ACHN (cell line): ENCODE measurements at places on chromosomes 2 and 18.

DNA sequence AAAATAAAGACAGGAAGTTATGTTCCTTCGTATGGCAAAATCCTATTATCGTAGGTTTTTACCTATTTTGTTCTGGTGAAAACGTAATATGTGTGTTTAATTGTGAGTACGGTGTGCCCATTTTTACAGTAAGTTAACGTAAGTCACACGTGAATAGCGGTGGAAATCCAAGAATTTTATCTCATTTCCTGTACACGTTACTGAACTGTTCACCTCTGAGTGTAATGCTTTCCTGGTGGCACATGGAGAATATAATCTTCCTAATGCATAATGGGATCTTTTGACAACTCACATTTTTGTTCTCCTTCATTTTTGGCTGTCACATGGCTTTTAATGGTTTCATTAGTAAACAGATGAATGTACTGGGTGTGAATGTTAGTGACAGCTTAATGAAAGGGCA is 28.2 kb downstream of the BCL2L11 start:
- no peak for DNase-seq

DNA sequence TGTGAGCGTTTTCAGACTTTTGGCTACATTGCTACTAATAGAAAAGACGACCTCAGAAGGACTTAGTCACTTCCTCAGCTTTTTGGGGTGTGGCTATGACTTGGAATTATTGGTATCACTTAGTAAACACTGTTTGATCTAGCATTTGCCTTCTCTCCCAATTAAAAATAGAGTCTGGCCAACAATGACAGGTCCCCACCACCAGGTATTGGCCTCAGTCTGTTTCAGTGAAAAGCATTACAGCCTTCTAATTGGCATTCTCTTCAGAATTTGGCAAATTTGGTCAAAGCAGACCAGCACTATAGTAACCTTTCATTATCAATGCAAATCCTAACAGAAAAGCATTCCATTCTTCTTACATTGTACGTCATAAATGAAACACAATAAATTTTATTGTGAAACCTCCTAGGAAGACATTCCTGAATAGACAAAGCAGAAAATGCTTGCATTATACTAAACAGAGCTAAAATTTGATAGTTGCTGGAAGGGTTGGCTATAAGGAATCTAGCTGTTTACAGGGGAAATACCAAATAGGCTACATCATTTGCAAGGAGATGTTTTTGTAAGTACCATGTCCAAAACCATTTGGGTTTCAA is 613.9 kb downstream of the IRS1 start:
- no peak for DNase-seq

GRCh38 chr2:237282568-237283128 is 131.3 kb downstream of the COL6A3 start:
- DNase-seq, result no peak

DNA sequence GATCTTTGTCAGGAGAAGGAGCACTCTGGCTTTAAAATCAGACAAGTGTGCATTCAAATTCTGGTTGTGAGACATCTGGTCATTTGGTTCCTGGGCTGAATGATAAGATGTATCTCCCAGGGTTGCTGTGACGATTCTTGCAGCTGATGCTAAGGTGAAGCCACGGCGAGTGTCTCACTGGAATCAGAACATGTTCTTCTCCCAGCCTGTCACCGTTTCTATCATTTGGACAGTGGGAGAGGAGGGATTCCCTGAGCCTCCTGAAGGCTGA is 68.3 kb downstream of the NCK2 start:
- no peak for DNase-seq

DNA sequence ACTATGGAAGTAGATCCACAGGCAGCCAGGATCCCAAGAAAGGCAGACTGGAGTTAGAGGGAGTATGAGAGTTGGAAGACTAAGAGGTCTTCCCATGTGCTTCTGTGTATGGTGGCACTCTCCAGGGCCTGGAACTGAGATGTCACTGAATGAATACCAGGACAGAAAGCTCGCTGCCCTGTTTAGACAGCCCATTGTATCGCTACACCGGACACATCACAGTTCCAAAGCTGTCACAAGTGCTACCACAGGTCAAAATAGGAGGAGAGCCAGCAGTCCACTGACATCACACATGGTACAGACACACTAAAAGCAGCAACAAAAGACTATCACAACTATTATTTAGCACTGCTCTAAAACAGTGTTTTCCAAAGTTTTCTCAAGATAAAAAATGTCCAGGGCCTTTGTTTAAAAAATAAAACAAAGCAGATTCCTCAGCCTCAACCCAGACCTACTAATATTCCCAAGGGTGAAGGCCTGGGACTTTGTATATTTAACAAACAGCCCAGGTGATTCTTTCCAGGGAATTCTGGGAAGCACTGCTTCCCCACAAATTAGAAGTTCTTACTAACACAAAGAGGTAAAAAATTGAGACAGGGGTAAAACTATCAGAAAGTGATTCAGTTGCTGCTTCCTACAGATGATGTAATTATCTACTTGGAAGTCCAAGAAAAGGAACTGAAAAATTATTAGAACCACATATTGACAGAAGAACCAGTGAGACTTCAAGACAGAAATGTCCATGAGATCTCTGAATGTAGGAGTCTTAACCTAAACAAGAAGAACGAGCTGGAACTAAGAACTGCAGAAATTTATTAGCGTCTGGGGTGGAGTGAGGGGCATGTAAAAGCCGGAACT is 116.0 kb downstream of the DTNB start:
- DNase-seq, result no peak

GRCh38 chr2:138423745-138424144 is 77.8 kb upstream of the SPOPL start:
- no peak for DNase-seq

DNA sequence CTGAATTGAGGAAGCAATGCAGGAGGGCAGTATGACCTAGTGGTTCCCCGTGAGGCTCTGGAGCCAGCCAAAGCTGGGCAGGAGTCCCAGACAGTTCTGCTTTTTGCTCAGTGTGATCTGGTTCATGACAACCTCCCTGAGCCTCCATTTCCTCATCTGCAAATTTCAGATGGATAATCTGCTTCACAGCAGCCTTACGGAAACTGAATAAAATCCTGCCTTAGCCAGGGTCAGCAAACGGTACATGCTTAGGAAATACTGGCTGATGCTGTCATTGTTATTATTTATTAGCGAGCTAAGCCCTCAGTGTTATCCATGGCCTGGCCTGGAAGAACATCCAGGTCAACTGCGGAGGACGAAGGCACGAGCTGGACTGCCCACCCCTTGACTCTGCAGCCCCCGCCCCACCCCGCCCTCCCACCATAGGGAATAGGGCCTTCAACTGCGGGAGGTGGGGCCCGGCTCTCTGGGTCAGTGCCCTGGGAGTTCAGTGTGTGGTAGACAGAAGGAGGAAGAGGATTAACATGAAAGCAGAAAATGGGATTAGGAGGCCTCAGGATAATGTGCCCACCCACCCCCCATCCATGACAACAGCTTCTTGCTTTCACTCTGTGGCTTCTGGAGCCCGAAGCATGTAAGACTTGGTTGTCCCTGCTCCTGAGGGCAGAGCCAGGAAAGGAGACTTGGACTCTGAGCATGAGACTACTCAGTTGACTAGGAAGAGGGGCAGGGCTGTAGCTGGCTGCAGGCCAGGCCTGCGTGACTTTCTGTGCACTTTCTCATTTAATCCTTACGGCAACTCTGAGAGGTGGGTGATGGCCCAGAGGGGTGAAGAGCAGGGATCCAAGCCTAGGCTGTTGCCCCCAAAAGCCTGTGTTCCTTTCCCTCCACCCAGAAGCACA is 13.1 kb downstream of the PKDCC start:
- DNase-seq, result no peak

GRCh38 chr2:139529080-139529479 is 748.9 kb upstream of the NXPH2 start:
- DNase-seq, result no peak

DNA sequence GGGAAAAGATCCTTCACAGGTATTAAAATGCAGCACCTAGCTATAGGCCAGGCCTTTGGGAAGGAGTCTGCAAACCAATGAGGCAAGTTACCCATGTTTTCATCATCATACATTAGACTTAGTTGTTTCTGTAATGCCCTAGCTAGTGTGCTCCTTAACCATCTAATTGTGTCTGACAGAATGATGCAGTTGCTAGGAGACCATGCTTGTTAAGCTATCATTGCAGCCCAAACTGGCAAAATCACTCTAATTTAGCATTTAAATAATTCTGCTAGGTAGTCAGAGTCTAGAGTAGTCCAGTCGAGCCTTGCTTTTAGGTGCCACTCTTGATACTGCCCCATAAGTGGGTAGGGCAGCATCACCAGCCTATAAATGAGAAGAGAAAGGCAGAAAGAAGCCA is 34.9 kb downstream of the GAD1 start:
- DNase-seq, result no peak

DNA sequence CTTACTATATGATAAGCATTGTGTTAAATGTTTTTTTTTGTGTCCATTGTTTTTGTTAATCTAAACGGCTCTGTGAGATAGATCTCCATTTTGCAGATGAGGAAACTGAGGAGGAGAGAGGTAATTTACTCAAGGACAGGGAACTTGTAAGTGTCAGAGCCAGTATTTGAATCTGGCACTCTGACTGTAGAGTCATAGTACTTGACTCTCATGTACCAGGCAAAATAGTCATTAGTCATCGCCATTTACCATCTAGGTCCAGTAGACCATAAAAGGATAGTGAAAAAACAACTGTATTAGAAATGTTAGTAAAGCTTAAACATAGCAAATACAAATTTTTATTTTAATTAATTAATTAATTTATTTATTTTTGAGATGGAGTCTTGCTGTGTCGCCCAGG is 4.8 kb downstream of the PSMD14 start:
- DNase-seq, result peak; percentile 54

DNA sequence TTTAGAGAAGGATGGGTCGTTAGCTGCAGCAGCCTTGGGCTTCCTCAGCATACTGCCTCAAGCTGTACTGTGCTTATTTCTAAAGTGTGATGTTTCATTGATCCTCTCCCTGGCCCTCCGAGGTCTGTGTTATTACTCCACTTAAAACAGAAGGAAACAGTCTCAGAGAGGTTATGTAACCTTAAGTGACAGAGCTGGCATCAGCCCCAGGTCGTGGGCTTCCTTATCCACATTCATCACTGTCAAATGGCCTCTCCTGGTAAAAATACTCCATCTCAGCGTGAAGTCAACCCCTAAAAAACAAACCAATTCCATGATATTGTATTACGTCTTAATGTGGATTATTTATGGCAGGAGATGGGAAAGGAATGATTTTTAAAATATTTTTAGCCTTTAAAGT is 153.3 kb upstream of the NOSTRIN start:
- no peak for DNase-seq

- peak; percentile 91 for DNase-seq
These were observed 18.4 kb upstream of the SLC20A1 start for GRCh38 chr2:112627060-112628040.

- DNase-seq, result no peak
These were observed 230.5 kb downstream of the BCL2 start for GRCh38 chr18:63089041-63089440.

- peak; percentile 13 for DNase-seq
These were observed 1.2 kb downstream of the PPP1CB start for GRCh38 chr2:28752631-28753376.

GRCh38 chr2:222271854-222272253 is 26.9 kb downstream of the PAX3 start:
- DNase-seq, result no peak

GRCh38 chr2:147082850-147083522 is 761.8 kb upstream of the ACVR2A start:
- peak; percentile 77 for DNase-seq

DNA sequence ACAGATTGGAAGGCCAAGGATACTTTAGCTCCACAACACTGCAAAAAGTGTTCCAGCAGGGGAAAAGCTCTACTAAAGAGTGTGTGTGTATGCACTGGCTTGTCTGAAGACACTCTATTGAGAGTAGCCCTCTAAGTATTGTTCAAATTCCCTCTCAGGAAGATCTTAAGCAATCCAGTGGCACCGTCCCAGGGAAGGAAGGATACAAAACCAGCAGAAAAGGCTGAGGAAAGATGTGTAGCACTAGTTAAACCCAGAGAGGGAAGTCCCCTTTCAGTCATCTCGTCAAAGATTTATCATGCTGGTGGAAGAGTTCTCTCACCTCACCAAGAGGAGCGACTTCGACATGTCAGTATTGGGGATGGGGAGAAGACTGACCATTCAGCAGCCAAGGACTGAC is 50.5 kb downstream of the DHRS9 start:
- no peak for DNase-seq

- no peak for DNase-seq
These were observed 91.2 kb downstream of the LIPG start for GRCh38 chr18:49652881-49653724.

- DNase-seq, result no peak
These were observed 275.3 kb upstream of the NCKAP5 start for GRCh38 chr2:133843551-133843950.

- DNase-seq, result no peak
These were observed 117.0 kb upstream of the EML6 start for GRCh38 chr2:54606393-54606958.

GRCh38 chr2:11742702-11743357 is 3.6 kb upstream of the LPIN1 start:
- no peak for DNase-seq
